ENCODE measurements at places on chromosomes 4 and X.

GRCh38 chr4:138049355-138049754 is 192.8 kb downstream of the SLC7A11 start:
- no peak for DNase-seq

DNA sequence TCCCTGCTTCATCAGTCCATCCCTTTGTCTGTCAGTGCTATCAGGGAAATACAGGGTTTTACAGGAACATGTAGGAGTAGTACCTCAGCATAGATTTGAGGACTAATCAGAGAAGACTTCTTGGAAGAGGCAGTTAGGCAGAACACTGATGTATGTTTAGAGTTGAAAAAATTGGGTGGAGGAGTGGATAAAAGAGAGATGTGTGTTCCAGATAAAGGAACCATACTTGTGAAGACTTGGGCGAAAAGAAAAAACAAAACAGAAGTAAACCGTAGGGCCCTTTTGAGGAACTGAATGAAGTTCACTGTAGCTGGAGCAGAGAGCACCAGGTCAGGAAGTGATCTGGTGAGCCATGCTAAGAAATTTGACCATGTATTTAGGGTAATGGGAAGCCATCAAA is 32.3 kb downstream of the AFF1 start:
- DNase-seq: no peak

DNA sequence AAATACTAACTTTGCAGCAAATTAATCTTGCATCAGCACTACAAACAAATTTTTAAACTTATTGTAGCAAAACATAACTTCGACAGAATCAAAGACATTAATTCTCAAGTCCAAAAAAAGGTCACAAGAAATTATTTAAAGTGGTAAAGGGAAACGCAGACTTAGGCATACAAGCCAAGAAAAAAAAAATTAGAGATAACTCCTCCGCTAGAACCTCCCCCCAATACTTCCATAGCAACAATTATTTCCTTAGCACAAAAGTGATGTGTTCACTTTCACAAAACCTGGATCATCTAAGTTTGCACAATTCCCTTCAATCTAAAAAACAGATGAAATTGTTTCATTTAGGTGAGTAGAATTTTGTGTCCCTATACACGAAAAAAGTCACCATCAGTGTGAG is 1.1 kb downstream of the LRBA start:
- no peak for DNase-seq

GRCh38 chr4:57303012-57303751 is 193.0 kb upstream of the IGFBP7 start:
- DNase-seq: no peak

GRCh38 chr4:141210168-141210567 is 10.5 kb upstream of the ZNF330 start:
- no peak for DNase-seq

- DNase-seq: no peak
These were observed 55.7 kb downstream of the METTL14 start for GRCh38 chr4:118740869-118741268.

GRCh38 chrX:109797311-109797975 is 64.4 kb upstream of the ACSL4 start:
- no peak for DNase-seq

DNA sequence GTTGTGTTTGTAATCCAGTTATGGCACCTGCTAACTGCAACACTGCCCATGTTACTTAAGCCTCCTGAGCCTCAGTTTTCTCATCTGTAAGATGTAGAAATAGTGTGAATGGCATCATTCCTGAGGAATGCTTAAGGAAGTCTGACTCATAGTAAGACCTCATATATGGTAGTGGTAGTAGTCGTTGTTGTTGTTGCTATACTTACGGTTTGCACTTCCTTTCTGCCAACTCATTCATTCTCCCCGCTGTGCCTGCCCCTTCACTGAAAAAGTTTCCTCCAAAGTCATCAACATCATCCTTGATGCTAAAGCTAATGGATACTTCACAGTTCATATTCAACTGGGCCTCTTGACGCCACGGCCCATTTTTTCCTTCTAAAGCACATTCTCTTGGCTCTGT is 54.2 kb upstream of the SPANXN3 start:
- no peak for DNase-seq

- DNase-seq: no peak
These were observed 324 bp upstream of the MSN start for GRCh38 chrX:65667157-65667502.

- DNase-seq: no peak
These were observed 128.5 kb upstream of the CYSLTR1 start for GRCh38 chrX:78455901-78456300.

DNA sequence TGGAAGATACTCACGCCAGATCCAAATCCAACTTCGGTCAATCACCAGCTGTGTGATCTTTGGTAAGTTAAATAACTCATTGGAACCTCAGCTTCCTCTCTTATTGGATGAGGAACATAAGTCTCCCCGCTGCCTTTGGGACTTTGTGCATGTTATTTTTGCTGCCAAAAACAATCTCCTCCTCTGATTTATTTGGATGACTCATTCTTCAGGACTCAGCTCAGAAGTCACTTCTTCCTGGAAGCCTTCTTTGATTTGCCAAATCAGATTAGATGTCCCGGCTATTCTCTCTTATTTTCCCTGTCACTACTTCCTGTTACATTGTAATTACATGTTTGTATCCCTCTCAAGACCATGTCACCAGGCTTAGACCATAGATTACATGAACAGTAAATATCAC is 138.0 kb upstream of the BOD1L1 start:
- no peak for DNase-seq

- DNase-seq: no peak
These were observed 45.3 kb downstream of the ANK2 start for GRCh38 chr4:113094802-113095201.

GRCh38 chrX:129932821-129933321 is 26.9 kb downstream of the UTP14A start:
- DNase-seq: no peak

GRCh38 chrX:17488036-17488435 is 113.0 kb downstream of the NHS start:
- DNase-seq: no peak

- DNase-seq: no peak
These were observed 129.6 kb downstream of the DHRSX start for GRCh38 chrX:2371026-2371711.

- DNase-seq: no peak
These were observed 12.4 kb downstream of the DDX53 start for GRCh38 chrX:23012162-23012561.

DNA sequence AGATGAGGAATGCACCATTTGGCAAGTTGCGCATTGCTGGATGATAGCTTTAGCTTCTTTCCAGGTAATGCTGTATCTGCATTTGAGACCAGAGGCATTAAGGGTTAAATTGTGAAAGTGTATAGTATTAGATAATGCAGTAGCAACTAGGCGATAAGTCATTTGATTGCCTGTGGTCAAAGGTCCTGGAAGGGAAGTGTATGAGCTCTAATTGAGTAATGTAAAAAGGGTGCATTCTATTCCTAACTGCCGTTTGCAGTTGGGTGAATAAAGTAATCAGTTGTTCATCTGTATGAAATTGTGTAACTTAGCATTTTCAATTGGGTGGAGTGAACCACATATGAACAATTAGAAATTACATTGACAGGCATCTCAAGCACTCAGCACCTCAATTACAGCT is 54.5 kb upstream of the WDR1 start:
- no peak for DNase-seq

DNA sequence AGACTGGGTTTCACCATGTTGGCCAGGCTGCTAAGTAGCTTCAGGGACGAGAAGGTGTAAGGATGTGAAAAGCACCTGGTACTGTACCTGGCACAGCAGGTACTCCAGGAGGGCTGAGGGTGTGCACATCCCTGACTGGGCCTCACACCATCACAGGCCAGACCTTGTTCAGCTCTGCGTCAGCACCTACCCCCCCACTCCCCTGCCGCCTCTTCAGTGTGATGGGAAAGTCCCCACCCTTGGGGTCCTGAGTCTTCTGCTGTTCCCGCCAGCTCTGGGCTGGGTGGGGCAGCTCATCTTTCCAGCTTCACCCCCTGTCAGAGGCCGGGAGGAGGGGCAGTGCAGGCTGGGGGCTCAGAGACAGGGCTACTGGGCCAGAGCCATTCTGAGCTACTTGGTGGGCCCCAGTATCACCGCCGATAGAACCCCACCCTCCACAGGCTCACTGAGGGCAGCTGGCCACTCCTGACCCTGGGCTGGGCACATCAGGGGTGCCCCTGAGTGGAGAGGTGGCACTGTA is 6.7 kb upstream of the SH3BP2 start:
- no peak for DNase-seq

DNA sequence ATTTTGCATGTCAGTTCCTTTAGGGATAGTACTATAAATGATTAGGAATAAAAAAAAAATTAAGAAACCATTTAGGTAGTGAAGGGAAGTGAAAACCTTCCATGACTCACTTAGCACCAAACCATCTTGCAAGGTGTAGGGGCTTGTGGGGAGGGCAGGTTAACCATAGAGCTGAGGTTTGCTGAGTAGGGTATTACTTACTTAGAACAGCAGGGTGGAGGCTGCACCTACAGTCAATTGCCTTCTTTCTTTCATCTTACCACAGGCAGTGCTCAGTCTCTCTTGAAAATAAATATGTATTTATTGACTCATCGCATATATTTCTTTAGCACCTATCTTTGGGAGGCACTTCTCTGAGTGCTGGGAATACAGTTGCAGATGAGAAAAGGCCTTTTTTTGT is 104.9 kb upstream of the GIMD1 start:
- no peak for DNase-seq

DNA sequence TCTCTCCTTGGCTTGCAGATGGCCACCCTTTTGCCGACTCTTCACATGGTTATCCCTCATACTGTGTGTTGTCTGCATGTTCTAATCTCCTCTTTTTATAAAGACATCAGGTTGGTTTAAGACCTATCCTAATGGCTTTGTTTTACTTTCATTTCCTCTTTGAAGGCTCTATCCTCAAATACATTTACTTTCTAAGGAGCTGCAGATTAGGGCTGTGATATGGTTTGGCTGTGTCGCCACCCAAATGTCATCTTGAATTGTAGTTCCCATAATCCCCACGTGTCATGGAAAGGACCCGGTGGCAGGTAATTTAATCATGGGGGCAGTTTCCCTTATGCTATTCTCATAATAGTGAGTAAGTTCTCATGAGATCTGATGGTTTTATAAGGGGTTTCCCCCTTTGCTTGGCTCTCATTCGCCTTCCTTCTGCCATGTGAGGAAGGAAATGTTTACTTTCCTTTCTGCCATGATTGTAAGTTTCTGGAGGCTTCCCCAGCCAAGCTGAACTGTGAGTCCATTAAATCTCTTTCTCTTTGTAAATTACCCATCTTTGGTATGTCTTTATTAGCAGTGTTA is 204.5 kb downstream of the RELL1 start:
- DNase-seq: no peak

- no peak for DNase-seq
These were observed 110.5 kb upstream of the ENPP6 start for GRCh38 chr4:184328022-184328736.

- no peak for DNase-seq
These were observed 18.6 kb downstream of the HELT start for GRCh38 chr4:185036842-185037241.

DNA sequence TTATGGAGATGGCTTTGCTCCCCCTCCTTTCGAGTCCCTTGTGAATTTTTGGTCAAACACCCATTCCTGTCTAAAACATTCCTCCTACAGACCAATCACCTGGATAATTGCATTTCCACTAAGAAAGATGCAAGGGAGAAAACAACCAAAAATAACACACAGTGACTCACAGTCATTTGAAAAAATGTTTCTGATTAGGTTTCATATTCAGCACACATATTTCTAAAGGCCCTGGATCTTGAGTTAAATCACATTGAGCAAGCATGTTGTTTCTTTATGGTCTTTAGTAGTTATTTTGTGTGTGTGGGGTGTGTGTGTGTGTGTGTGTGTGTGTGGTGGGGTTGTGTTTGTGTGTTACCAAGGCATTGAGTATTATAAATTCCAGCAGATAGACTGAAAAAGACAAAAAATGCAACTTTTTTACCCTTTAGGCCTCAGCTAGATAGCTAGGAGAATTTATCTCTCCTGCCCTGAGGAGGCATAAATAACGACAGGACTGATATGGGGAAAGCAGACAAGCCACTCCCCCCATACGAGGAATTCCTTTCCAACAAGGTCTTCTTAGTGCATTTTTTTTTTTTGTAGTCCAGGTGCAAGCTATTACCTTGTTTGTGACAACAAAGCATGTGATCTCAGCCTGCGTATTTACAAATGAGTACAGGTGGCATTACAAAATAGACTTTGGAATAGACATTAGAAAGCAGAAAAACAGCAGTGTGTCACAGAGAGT is 265.4 kb upstream of the ADGRL3 start:
- no peak for DNase-seq

DNA sequence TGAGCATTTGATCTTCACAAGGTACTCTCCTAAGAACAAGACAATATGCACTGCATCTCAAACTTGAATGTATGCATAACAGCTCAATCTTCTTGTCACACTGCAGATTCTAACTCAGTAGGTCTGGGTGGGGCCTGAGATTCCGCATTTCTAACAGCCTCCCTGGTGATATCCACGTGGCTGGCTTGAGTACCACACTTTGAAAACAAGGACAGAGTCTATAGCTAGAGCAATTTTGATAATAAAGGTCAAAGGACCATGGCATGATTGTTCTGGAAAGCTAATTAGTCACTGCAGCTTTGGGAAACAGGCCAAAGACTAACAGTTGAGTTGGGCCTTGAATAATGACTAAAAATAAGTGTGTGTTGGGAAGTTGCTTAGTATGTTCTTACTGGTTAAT is 213.3 kb downstream of the GBA3 start:
- DNase-seq: no peak

GRCh38 chr4:4426511-4427120 is 39.7 kb downstream of the NSG1 start:
- no peak for DNase-seq

DNA sequence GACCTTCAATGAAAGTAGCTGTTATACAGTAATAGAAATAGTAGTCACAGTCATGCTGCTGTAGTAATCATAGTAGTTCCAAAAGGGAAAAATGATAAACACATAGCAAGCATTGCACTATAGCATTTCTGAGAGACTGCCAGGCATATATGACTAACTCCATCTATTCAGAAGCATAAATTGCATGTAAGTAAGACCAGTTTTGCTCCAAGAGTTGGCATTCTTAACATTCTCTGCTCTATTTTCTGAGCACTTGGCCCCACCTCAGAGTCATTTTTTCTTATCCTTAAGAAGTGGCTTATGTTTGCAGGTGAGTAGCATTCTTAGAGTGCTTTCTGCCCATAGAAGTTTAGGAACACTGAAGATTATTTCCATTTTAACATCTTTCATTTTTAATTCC is 490.3 kb upstream of the TECRL start:
- no peak for DNase-seq

Data from liver (tissue), 10 donors.